Gastrocnemius medialis (tissue), 4 donors: ENCODE measurements at places on chromosomes 13 and 19.
A peak's percentile ranks its signal among the peaks of the same experiment; 100 is the strongest.

DNA sequence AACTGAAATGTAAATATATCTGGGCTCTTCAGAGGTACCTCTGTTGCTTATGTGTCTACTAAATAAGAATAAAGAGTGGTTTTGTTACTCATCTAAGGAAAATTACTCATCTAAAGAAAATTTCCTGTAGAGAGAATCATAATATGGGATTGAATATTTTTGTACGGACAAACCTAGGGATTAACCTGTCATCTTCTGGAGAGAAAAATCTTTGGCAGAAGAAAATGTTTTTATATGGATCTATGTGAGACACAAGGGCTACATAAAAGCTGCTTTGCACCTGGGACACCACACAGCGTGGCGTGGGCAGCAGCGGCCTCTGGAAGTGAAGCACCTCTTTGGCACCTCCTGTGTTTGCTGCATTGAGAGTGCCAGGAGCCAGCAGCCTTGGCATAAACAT lies 242.9 kb upstream of the DACH1 start:
- H3K27me3 ChIP-seq: no peaks in the 10 kb centered on the region
- H3K36me3 ChIP-seq: no peaks in the 10 kb centered on the region
- H3K27ac ChIP-seq: no peak overlapping the region
- no peak overlapping the region for H3K4me3 ChIP-seq

- H3K4me1 ChIP-seq: no peaks in the 10 kb centered on the region
- H3K4me3 ChIP-seq: no peak overlapping the region
- DNase-seq: no peak
- H3K27me3 ChIP-seq: no peaks in the 10 kb centered on the region
- H3K36me3 ChIP-seq: no peaks in the 10 kb centered on the region
- H3K27ac ChIP-seq: no peak overlapping the region
Observed at GRCh38 chr13:114328034-114328433, 13.7 kb downstream of the CHAMP1 start.

GRCh38 chr13:41833201-41833600 lies 127.7 kb downstream of the VWA8 start:
- no peaks in the 10 kb centered on the region for H3K4me1 ChIP-seq
- no peak overlapping the region for H3K27ac ChIP-seq

DNA sequence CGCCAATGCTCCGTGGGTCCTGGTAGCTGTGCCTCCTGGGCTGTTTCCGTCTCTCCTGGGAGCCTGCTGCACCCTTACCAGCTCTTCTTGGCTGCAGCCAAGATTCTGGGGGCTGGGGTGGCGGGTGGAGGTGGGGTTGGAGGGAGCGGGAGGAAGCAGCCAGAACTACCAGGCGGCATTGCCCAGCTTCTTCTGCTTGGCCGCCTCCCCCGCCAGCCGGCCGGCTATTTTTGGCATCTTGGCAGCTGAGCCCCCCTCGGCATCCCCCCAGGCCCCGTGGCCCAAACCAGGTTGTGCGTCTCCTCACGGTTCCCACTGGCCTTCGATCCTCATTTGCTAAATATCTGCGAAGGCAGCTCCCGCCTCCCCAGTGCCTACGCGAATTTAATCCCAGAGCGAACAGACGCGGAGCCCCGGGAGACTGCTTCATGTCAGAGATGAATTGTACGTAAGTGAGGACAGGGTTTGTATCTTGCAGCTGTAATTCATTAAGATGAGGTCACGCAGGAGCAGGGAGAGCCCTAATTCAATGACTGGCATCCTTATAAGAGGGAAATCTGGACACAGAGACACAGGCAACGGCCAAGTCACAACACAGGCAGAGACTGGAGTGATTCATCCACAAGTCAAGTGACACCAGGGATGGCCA lies 12.8 kb upstream of the PEAK3 start:
- peak overlapping the region; percentile 61 for H3K27ac ChIP-seq
- peak overlapping the region; percentile 23 for H3K4me3 ChIP-seq
- no peak for DNase-seq
- H3K4me1 ChIP-seq: peaks cover 12% of the 10 kb centered on the region
- H3K36me3 ChIP-seq: no peaks in the 10 kb centered on the region

DNA sequence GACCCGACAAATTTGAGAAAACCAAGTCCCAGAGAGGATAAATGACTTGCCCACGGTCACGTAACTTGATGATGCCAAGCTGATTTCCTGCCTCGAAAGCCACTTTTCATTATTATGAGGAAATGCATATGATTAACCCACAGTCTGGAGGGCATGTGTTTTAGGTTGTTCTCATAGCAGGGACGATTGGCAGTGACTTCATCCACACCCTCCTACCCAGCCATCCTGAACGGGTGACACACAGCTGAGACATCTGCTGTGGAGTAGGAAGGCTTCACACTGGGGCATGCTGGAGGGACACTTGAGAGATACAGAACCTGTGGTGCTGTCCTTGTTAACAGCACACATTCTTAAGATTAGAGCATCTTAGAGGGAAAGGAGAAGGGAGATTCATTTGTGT lies 65.4 kb upstream of the WDFY2 start:
- no peak overlapping the region for H3K4me3 ChIP-seq
- H3K27ac ChIP-seq: no peak overlapping the region
- no peak for DNase-seq
- H3K4me1 ChIP-seq: no peaks in the 10 kb centered on the region
- no peaks in the 10 kb centered on the region for H3K27me3 ChIP-seq

GRCh38 chr19:4094761-4095487 lies 28.2 kb upstream of the ZBTB7A start:
- no peaks in the 10 kb centered on the region for H3K27me3 ChIP-seq
- peaks cover 52% of the 10 kb centered on the region for H3K36me3 ChIP-seq
- no peak overlapping the region for H3K4me3 ChIP-seq
- no peak for DNase-seq
- H3K4me1 ChIP-seq: peaks cover 4% of the 10 kb centered on the region
- no peak overlapping the region for H3K27ac ChIP-seq
